ENCODE measurements at places on chromosomes 7 and 10.

DNA sequence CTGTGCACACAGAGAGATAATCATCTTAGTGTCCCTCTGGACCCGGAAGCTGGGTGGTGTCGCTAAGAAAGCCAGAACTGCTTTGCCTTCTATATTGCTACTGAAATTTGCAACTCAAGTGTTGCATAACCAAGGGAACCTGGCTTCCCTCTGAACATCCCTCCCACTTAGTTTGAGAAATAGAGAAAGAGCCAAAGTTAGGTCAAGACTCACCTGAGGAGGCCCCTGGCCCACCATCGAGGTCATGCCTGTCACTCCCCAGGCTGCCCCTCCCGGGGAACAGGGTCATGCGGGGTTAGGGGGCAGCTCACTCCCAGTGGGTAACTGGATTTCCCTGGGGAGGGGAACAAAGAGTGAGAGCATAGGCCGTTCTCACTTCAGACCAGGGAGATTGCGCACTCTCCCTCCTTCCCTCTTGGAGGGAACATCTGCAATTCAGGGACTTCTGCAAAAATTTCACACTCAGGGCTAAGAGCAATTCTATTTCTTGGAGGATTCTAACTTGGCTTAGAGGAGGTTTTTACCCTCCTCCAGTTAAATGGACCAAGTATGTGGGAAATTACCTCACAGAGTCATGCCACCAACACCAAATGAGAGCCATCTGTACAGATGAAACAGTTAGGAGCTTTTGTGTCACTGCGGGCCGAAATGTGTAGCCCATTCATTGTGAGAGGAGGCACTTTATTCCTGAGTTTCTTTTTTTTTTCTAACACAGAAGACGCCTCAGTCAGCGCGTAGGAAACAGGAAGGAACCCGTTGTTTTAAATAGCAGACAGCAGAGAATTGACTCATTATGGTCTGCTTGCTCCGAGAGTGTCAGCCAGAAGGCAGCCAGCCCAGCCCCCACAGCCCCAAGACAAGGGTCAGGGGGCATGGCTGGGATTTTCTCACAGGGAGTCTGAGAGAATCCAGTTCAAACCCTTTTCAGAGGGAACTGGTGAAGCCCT, 221.3 kb downstream of the ARHGAP12 start:
- DNase-seq: no peak

- DNase-seq: no peak
These were observed 30.4 kb downstream of the CROT start for GRCh38 chr7:87375662-87376435.

DNA sequence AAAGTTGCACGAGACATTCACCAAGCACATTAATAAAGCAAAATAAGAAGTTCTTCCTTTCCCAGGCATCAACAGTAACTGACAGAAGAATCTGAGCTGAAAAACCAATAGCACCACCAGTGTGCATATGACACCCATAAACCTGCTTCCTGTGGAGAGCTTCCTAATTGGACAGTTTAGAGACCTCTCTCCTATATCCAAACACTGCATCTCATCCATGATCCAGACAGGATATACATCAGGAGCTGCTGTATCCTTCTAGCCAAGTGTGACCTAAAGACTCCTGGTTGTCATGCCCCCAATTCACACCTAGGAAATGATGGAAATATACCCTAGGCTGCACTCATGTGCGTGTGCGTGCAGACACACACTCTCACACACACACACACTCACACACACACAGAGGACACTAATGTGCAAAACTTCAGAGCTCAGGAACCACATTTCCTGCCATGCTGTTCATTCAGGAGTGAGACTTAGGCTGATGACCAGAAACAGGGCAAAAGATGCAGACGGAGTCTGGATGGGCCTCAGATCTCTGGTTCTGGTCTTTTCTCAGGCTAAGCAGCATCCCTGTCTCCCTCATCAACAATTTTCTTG, 58.0 kb downstream of the MAP3K8 start:
- DNase-seq: no peak

- no peak for DNase-seq
These were observed 9.6 kb upstream of the TRIM56 start for GRCh38 chr7:101075646-101076045.

DNA sequence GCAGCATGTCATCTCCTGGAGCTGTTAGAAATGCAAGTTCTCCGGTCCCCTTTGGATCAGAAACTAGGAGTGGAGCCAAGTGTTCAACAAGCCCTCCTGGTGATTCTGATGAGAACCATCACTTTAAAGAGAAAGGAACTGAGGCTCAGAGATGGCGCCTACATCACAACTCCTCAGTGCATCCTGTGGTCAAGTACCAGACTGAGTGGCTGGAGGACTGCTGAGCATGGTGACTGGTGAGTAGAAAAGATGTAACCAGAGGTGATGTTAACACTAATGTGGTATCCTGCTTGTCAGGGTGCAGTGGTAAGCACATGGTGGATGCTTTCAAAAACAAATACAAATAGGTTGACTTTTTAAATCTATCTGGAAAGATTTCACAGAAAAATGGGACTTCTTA, 3.5 kb upstream of the OIT3 start:
- no peak for DNase-seq

DNA sequence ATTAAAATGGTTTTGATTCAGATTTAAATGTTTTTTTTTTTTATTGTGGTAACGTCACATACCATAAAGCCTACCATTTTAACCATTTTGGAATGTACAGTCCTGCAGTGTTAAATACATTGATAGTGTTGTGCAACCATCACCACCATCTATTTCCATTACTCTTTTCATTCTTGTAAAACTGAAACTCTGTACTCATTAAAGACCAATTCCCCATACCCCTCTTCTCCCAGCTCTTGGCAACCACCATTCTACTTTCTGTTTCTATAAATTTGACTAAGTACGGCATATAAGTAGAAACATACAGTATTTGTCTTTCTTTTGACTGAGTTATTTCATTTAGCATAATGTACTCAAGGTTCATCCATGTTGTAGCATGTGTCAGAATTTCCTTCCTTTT, 96.2 kb downstream of the EXOC4 start:
- DNase-seq: no peak

- no peak for DNase-seq
These were observed 18.3 kb downstream of the ZNF438 start for GRCh38 chr10:31013331-31013730.

GRCh38 chr10:114576132-114576487, 82.0 kb downstream of the ABLIM1 start:
- no peak for DNase-seq

- no peak for DNase-seq
These were observed 55.0 kb downstream of the TRIM24 start for GRCh38 chr7:138515001-138515528.

DNA sequence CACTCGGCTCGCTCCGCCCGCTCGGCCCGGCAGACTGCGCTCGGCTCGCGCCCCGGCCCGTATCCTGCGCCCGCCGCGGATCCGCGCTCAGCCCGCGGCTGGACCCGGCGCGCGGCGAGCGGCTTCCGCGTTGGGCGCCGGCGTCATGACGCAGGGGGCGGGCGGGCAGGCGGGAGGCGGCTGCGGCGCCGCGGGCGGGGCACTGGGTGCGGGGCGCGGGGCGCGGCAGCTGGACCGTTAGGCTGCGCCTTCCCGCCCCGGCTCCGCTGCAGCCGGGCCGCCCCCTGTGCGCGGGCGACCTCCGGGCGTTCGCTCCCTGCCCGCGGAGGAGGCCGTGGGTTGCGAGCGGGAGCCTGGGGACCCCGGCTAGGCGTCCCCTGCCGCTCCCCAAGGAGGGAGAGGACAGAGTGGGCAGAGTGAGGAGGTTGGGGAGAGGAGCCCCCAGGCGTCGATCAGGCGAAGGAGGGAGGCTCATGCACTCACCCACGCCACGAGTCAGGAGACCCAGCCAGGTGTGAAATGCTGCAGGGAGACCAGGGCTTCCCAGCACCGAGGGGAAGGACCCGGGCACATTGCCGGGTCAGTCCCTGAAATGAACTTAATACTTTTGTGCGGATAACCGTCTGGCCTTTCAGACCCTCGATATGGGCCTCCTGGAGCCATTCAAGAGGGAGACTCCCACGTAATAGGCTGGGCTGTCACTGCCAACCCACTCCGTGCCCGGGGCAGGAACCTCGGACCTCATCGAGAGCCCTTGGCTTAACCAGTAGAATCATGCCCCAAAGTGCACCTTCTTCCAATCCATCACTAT, at the start of gene PIP4K2A:
Gene PIP4K2A, minus strand, starts transcription at position 100 of the 811 bp plus-strand sequence. CDS start 252 bp downstream, outside the sequence.
- DNase-seq: peak; percentile 20

DNA sequence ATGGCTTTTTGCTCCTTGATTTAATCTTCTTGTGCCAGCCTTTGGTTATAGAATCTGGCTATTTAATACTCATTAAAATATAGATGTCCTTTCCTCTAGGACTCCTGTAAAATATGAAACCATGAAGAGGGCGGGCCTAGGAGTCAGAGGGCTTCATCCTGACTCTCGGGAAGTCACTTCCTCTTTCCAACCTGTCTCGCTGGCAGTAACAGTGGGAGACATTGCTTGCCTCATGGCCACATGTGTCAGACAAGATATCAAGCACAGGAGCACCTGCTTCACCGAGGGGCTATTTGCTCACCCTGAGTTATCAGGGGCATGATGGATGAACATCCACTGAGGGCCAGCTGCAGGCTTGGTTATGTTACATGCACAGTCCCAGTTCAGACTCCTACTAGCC, 31.0 kb downstream of the SLIT1 start:
- DNase-seq: no peak

DNA sequence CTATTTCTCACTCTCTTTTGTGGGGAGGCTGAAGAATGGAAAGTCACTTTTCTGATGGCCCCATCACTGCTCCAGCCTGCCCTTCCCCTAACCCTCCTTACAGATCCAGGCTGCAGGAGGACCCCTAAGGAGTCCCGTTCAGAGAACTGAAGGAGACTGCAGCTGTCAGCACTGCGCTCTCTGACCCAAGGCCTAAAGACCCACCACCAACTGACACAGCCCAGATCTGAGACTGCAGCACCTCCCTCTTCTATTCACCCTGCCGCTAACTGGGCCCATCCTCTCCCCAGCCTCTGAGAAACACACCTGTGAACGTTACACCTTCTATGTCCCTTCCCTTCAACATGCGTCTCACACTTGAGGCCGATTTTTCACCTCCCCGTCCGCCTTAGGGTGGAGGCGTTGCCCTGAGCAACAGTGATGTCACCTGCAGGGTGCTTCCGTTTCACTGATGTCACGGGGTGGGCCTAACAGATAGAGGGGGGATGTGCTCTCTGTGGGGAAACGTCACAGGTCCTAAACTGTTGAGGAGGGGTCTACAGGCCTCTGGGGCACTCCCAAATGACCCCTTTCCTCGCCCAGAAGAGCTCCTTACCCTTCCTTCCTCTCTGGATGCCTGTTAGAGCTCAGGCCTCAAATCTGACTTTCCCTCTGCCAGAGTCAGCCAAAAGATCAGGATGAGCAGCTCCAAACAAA, 5.1 kb downstream of the ITPRIP start:
- DNase-seq: no peak

GRCh38 chr7:1232103-1232466, 587 bp upstream of the UNCX start:
- no peak for DNase-seq

- no peak for DNase-seq
These were observed 95.9 kb upstream of the NPTX2 start for GRCh38 chr7:98521089-98521692.
